Thoracic aorta (tissue), 2 donors: ENCODE measurements at places on chromosomes 2 and 18. TPM values are rescaled to one million over a fixed set of nuclear protein-coding genes. Genes with fewer than 3 reads are reported as not detected.

Gene COL4A3
- 36.7 TPM for total RNA-seq

Gene ALK
- 2.0 TPM for total RNA-seq

Gene POTEC
- total RNA-seq, result not detected

GRCh38 chr18:58615140-58616132 is 13.5 kb downstream of the ALPK2 start:
- H3K36me3 ChIP-seq, result no peaks in the 10 kb centered on the region
- H3K27ac ChIP-seq, result no peak overlapping the region
- H3K4me1 ChIP-seq, result no peaks in the 10 kb centered on the region
- no peak for DNase-seq
- H3K4me3 ChIP-seq, result no peak overlapping the region

- peaks cover 21% of the 10 kb centered on the region for H3K4me1 ChIP-seq
- H3K36me3 ChIP-seq, result no peaks in the 10 kb centered on the region
- peak overlapping the region; percentile 55 for H3K27ac ChIP-seq
- no peak overlapping the region for H3K4me3 ChIP-seq
- no peak for DNase-seq
These were observed 8.8 kb downstream of the IMMT start for GRCh38 chr2:86186431-86186830.

DNA sequence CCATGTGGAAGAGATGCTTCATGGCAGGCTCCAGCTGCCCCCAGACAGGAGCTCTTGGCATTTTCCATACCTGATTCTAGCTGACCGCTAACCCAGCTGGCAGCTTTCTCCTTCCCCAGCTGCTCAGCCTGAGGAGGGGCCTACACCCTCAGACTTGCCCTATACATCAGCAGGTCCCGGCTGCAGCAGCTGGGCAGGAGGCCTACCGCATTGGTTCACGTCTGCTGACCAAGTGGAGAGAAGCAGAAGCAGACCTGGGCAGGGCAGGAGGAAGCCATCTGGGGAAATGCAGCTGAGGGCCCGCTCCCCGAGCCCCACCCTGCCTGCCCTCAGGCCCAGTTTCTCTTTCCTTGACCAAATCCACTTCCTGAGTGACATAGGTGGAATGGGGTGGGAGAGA is 50.7 kb downstream of the LBH start:
- H3K27ac ChIP-seq, result no peak overlapping the region
- H3K4me1 ChIP-seq, result no peaks in the 10 kb centered on the region
- H3K36me3 ChIP-seq, result no peaks in the 10 kb centered on the region
- H3K27me3 ChIP-seq, result no peaks in the 10 kb centered on the region
- DNase-seq, result no peak
- no peak overlapping the region for H3K4me3 ChIP-seq

DNA sequence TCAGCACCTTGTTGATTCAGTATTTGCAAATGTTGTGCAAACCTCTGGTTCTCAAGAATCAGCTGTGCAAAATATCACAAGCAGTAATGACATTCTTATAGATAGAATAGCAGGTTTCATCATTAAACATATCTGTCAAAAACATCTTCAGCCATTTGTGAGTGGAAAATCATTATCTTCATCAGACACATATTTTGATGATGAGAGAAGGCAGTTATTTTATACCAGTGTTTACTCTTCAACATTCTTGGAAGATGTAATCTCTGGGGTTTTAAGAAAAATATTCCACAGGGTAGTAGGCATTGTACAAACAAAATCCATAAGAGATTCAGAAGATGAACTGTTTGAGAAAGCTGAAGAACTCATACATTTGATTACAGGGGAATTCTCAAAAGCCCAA is 64.3 kb downstream of the FSIP2 start:
- H3K27me3 ChIP-seq, result no peaks in the 10 kb centered on the region
- H3K36me3 ChIP-seq, result no peaks in the 10 kb centered on the region
- H3K4me3 ChIP-seq, result no peak overlapping the region
- H3K4me1 ChIP-seq, result no peaks in the 10 kb centered on the region
- DNase-seq, result no peak

- no peak overlapping the region for H3K4me3 ChIP-seq
- H3K27me3 ChIP-seq, result no peaks in the 10 kb centered on the region
These were observed 6.7 kb downstream of the CWC22 start for GRCh38 chr2:180000434-180000833.

DNA sequence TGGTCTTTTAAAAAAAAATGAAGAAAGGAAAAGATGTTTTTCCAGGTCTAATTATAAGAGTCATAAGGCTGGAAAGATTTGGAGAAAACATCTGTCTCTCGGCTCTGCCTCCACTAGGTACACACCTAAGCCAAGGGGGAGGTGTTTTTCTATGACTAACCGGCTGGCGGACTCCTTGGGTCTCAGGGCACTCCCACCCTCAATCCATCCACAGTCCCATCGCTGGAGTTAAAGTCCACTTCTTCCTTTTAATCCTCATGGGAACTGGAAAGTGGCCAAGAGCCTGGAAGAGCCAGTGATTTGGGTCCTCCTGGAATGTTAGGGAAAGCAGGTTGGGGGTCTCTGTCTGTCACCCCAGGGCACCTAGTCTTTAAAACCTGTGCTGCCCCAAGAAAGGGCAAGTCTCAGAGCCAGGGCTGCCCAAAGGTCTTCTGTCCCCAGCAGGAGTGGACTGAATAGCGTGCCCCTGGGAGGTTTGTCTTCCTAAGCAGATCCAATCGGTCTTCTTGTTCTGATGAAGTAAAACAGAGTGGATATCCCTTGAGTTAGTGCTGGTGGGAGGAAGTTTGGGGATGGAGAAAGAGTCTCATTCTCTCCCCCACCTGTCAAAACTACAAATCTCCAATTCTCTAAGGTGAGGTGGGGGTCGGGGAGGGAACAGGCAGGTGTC is 66.4 kb downstream of the MCFD2 start:
- H3K27ac ChIP-seq, result peak overlapping the region; percentile 91
- DNase-seq, result no peak
- H3K36me3 ChIP-seq, result no peaks in the 10 kb centered on the region

- no peak for DNase-seq
- H3K4me1 ChIP-seq, result peaks cover 29% of the 10 kb centered on the region
- H3K27ac ChIP-seq, result peak overlapping the region; percentile 53
- no peak overlapping the region for H3K4me3 ChIP-seq
- no peaks in the 10 kb centered on the region for H3K36me3 ChIP-seq
These were observed 109.1 kb downstream of the SMAD7 start for GRCh38 chr18:48841381-48842258.

GRCh38 chr2:100670232-100670631 is 107.4 kb downstream of the PDCL3 start:
- no peak for DNase-seq
- H3K36me3 ChIP-seq, result no peaks in the 10 kb centered on the region
- no peaks in the 10 kb centered on the region for H3K4me1 ChIP-seq
- H3K4me3 ChIP-seq, result no peak overlapping the region
- H3K27me3 ChIP-seq, result no peaks in the 10 kb centered on the region
- no peak overlapping the region for H3K27ac ChIP-seq

- H3K27ac ChIP-seq, result no peak overlapping the region
- H3K27me3 ChIP-seq, result no peaks in the 10 kb centered on the region
- H3K4me3 ChIP-seq, result no peak overlapping the region
- DNase-seq, result no peak
- H3K4me1 ChIP-seq, result no peaks in the 10 kb centered on the region
These were observed 102.5 kb downstream of the BARD1 start for GRCh38 chr2:214706986-214707385.

- no peaks in the 10 kb centered on the region for H3K27me3 ChIP-seq
- DNase-seq, result no peak
These were observed 49.0 kb upstream of the BCL2L11 start for GRCh38 chr2:111071600-111072171.

GRCh38 chr18:32937066-32937465 is 164.2 kb upstream of the KLHL14 start:
- no peaks in the 10 kb centered on the region for H3K27me3 ChIP-seq
- no peaks in the 10 kb centered on the region for H3K4me1 ChIP-seq
- H3K4me3 ChIP-seq, result no peak overlapping the region
- no peak for DNase-seq
- H3K36me3 ChIP-seq, result no peaks in the 10 kb centered on the region
- no peak overlapping the region for H3K27ac ChIP-seq
